Stimulated activated CD4-positive, alpha-beta T cell treated with anti-CD3 and anti-CD28 coated beads, Interleukin-2, amount 100 ng/mL, for 4 hours (primary cell): ENCODE measurements at places on chromosomes 7 and 10.

DNA sequence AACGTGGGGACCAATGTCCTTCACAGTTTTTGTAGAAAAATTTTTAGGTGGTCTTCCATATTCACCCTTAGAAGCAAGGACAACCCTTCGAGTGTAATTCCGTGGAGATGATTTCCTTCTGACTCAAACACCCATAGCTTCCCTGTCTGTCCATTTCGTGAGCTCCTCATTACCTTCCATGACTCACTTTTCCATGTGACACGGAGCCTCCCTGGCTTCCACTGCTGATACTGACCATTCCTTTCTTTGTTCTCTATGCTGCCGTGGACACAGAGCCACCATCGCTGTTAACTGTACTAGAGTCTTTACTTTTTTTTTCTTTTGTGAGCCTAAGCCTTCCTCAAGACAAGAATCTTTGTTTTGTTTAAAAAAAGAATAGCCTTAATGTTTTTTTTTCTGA, 12.5 kb upstream of the ARMS2 start:
- no peak for DNase-seq

DNA sequence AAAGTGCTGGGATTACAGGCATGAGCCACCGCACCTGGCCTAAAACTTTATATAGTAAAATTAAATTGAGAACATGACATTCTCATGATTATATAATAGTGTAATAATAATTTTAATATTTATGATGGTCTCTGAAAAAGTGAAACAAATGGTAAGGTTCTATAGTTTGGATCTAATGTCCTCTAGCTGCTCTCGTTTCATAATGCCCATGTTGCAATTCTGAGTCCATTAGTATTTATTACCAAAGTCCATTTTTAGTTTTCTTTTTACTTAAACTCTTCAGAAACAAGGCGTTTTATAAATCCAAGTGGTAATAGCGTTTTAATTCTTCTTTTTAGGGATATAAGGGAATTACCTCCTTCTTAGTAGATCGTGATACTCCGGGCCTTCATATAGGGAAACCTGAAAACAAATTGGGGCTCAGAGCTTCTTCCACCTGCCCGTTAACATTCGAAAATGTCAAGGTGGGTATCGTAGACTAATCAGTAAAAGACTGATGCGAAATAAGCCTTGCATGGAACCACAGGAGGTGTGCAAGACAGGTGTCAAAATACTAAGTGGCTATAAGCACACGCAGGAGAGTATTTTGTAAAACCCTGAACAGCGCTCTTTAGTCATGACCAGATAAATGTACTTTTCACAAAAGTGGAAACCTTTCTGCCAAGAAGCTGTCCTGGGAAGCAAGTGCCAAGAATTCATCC, 34.1 kb downstream of the ACADSB start:
- no peak for DNase-seq

- no peak for DNase-seq
Observed at GRCh38 chr7:46175221-46175620, 254.1 kb upstream of the IGFBP3 start.

GRCh38 chr7:155217634-155218033, 80.0 kb upstream of the INSIG1 start:
- no peak for DNase-seq

- no peak for DNase-seq
Observed at GRCh38 chr7:36440880-36441279, 51.2 kb downstream of the ANLN start.
